Epithelial cell of proximal tubule (primary cell): ENCODE measurements at places on chromosomes 5 and 9. TPM values are rescaled to one million over a fixed set of nuclear protein-coding genes. Genes with fewer than 3 reads are reported as not detected.
A peak's percentile ranks its signal among the peaks of the same experiment; 100 is the strongest.

DNA sequence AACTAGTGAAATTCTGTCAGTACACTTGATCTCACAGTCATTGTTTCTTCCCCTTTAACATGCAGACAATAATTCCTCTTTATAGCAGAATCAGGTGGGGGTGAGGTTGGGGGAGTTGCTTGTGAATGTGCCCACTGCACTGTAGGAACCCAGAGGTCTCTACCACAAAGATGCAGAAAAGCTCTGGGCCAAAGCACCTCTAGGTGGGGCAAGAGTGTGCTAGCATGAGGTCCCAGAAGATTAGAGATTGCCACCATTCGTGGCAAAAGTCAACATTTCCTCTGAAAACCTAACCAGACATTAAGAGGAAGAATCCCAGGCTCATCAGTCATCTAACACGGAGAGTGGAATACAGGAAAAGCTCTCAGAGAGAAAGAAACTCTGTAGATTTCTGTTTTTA, 74.5 kb downstream of the PTCD2 start:
- no peak for DNase-seq

DNA sequence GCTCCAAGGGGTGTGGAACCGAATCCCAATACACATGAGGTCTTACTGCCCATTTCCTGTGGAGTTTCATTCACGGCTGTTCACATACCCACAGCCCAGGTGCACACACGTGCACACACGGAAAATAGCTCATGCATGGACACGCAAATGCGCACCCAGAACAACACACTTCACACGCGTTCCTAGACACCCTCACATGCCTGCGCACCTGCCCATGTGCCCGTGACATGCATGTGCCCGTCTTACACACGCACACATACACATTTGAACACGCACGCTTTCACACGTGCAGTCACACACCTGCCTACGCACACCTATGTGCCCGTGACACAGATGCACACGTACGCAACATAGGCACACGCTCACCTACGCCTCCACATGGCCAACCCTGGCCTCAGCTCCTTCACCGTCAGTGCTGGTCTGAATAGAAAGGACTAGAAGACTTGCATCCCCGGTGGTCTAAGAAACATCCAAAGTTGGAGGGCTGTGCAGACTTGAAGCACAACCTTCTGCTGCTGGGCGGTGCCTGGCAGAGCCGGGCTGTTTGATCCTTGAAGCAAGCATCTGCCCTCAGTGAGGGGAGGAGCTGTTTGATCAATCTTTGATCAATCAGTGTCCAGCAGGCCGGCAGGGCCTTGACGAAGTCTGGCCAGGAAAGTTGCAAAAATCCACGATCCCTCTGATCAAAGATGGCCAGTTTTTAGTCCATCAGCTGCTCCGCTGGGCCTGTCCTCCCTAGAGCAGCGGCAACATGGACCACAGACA, 164.7 kb downstream of the OLFM1 start:
- DNase-seq, result no peak

The STRBP gene
- total RNA-seq, result 18.2 and 22.1 TPM in 2 replicates

- no peak for DNase-seq
Observed at GRCh38 chr9:33465596-33466564, 7.8 kb downstream of the NOL6 start.

GRCh38 chr9:8025551-8025950, 226.0 kb upstream of the DMAC1 start:
- peak; percentile 7 for DNase-seq

The KCTD16 gene
- 0.06 and 0.14 TPM in 2 replicates for total RNA-seq

GRCh38 chr9:98332405-98332831, 77.0 kb upstream of the TBC1D2 start:
- no peak for DNase-seq

- DNase-seq, result no peak
Observed at GRCh38 chr5:1783216-1783554, 16.5 kb downstream of the MRPL36 start.

DNA sequence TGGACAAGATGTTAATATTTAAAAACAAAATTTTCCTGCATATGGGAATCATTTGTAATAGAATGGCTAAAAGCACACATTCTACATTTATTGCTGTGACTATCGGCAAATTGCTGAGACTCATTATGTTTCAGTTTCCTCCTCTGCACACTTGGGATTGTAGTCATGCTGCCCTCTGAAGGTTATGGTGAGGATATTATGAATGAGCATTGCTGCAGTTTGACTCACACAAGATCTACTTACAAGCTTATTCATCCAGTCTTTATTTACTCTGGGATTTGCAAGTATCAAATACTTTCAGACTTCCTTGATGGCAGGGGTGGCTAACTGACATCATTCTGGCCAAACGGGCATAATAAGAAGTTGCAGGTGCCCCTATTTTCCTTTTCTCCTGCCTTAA, 9.5 kb upstream of the NFIL3 start:
- peak; percentile 74 for DNase-seq

DNA sequence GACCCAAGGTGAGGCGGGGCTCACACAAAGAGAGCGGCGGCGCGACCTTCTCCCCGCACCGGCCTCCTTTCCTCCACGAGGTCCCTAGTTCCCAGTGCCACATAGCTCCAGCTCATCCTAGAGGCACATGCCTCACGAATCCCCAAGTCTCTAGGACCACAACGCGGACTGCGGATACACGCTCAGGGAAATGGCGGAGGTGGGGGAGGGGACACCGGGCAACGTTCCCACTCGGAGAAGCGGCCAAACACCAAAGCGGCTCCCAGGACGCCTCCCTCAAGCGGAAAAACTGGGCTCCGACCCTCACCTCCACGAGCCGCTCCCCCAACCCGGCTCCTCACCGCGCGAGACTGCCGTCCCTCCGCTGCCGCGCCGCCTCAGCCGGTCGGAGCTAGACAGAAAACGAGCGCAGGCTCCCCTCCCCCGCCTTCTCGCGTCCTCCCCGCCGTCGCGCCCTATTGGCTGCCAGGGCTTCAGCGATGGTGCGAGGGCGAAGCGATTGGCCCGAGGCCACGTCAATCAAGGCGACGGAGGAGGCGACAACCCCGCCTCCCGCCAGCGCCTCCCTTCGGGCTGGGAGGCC, at the start of gene HNRNPK:
HNRNPK (minus strand) TSS at position 404 of the 583 bp plus-strand sequence. CDS start 1,963 bp downstream, outside the sequence.
- DNase-seq, result no peak

DNA sequence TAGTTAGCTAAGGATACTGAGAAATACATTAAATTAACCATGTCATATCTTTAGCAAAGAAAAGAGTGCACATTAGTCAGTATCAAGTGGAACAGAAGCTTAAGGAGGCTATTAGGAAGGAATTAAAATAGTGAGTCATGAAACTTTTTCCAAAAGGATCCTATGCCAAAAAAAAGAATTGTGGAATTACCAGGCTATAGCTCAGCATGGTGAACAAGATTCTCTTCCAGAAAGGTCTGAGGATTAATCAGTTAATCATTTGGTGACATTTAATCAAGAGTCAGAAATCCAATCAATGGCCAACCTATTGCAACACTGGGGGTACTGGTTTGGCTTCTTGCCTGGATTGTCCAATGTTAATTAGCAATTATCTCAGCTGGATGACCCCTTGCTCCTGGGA, 244.5 kb upstream of the NMUR2 start:
- DNase-seq, result no peak

DNA sequence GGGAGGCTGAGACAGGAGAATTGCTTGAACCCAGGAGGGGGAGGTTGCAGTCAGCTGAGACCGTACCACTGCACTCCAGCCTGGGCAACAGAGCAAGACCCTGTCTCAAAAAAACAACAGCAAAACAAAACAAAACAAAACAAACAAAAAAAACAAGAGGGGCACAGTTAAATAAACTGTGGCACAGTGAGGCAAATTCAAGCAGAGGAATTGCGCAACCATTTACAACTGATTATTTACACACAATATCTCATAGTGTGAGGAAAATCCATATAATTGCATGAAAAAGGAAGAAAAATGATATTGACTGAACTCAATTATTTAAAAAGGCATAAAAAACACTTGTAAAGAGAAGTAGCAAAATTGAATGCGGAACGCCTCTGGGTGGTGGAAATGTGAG, 161.5 kb downstream of the CRB2 start:
- no peak for DNase-seq

The RBM18 gene
- total RNA-seq, result 8.4 and 13.9 TPM in 2 replicates

The PCDHA9 gene
- total RNA-seq, result not detected in 2 replicates

The ABO gene
- total RNA-seq, result 0.65 and 2.5 TPM in 2 replicates

DNA sequence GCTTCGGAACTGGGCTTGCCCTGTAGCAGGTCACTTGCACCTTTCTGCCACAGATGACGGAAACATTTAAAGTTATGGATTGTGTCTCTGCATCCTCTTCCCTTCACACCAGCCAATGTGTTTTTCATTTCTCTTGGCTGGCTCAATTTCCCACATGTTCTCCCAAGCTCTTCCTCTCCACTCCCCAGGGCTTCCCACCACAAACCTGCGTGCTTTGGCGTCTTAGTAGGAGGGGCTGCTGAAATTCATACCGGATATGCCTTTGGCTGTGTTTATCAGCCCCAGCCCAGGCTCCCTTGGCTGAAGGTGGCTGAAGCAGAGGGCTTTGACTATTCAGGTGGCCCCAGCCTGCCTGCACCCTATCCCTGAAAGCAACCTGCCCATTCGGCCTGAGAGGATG, 32.1 kb downstream of the ADRB2 start:
- no peak for DNase-seq

DNA sequence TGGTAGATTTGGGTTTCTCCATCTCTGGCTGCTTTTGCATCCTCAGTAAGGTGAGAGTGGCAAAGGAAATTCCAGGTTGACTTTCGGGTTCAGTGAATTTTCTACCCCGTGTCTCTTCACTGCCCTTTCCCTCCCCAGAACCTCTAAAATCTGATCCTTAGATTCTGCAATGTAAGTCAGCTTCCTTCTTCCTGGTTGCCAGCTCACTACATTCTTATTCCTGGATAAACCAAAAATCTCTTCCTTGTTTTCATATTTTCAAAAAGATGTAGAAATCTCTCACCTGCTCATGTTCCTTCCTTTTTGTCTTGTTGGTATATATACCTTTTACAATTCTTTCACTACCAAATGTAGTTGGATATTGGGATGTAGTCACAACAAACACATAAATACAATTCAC, 145.8 kb downstream of the TMC1 start:
- DNase-seq, result no peak

GRCh38 chr5:10125116-10125515, 124.6 kb downstream of the ATPSCKMT start:
- DNase-seq, result no peak

The C5 gene
- 0.52 and 0.65 TPM in 2 replicates for total RNA-seq

- DNase-seq, result no peak
Observed at GRCh38 chr5:57468481-57469163, 14.0 kb downstream of the ACTBL2 start.

DNA sequence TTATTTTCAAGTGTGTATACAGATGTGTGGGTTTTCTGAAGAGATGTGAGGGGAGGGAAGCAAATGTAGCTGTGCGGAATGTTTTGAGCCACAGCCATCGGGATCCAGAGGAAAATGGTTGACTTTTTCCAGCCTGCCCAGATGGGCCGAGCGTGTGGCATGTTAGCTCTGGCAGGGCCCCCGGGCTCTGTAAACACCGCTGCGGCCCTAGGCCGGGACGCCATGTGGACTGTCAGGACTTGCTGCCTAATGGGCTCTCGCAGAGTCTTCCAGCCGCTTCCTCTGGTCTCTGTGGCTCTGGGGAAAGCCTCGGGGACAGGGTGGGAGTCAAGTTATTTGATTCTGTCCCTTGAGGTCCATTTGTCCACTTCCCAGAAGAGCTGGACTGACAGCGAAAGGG, 109.6 kb upstream of the PTCH1 start:
- no peak for DNase-seq

DNA sequence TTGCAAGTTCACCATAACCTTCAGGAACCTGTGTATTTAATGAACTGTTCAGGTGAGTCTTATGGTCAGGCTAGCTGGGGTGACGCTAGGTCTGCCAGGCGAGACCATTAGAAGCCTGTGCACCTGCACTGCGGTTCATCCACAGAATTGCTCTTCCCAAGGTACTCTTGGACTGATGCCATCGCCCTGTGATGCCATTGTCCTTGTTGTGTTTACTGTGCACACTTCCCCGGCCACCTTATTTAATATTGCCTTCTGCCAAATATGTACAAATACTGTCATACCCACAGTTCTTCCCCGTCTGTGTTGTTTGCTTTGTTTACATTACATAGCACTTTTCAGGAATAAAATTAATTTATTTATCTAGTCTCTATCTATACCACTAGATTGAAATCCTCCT, 66.3 kb downstream of the RCL1 start:
- DNase-seq, result no peak

The PPP3R2 gene
- not detected in 2 replicates for total RNA-seq

The PCDHGA9 gene
- total RNA-seq, result 1.1 and 1.9 TPM in 2 replicates

DNA sequence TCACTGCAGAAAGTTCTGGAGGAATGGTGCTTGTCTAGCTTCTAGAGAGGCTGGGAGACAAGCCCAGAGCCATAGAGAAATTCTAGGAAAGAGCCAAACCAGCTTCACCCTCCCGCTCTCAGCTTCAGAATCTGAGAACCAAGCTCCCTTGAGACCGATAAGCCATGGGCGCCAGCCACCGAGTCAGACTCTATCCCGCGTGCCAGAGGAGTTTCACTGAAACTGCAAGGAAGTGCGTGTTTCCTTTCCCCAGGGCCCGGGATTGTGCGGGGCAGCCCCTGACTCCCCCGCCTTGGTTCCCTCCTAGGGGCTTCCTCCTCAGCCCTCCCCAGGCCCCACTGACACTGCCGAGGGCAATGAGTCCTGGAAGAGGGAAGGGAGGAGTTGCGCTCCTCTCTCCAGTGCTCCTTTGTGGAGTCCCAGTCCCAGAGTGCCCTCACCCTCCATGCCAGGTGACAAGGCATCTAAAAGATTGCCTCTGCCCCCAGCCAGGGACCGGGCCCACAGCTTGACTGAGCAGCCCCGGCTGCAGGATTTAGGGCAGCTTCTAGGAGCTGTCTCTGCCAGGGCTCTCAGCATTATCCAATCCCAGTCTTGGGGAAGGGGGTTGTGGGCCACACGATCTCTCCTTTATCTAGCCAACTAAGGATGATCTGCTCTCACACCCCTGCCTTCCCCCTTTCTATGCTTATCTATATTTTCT, 18.4 kb upstream of the TCF7 start:
- no peak for DNase-seq

GRCh38 chr5:34919077-34919476, 3.6 kb downstream of the BRIX1 start:
- no peak for DNase-seq

The FCN2 gene
- not detected in 2 replicates for total RNA-seq

The CBY3 gene
- not detected in 2 replicates for total RNA-seq

The PCDH12 gene
- total RNA-seq, result under 0.01 TPM in 2 replicates

- DNase-seq, result no peak
Observed at GRCh38 chr5:40879163-40879942, 29.9 kb upstream of the C7 start.

DNA sequence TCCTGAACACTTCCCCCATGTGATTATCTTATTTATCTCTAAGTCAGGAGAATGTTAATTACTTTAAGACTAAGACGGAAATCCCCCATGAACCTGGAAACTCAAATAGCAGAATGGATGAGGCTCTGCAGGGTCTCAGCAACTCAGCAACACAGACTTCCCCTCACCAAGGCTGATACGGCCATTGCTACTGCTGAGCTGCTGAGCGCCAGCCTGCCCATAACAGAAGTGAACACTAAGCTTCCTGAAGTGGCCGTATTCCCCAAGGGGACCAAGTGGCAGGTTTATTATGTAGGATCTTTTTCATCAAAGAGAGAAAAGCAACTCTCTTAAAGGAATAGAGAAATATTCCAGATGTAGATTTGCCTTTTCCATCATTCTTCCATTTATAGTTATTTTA, 311.1 kb downstream of the RFX3 start:
- no peak for DNase-seq

The GABRA6 gene
- not detected in 2 replicates for total RNA-seq

GRCh38 chr5:68343421-68343826, 127.9 kb downstream of the PIK3R1 start:
- peak; percentile 96 for DNase-seq

GRCh38 chr5:74281166-74281565, 359.4 kb downstream of the ENC1 start:
- no peak for DNase-seq

GRCh38 chr9:98615633-98616032, 93.1 kb downstream of the GABBR2 start:
- no peak for DNase-seq

The CCL21 gene
- not detected in 2 replicates for total RNA-seq
